ENCODE measurements at places on chromosomes 7 and 10. TPM values are rescaled to one million over a fixed set of nuclear protein-coding genes. Genes with fewer than 3 reads are reported as not detected.

CHAT gene
- total RNA-seq, result not detected

TMEM270 gene
- total RNA-seq, result not detected

PDAP1 gene
- 29.8 TPM for total RNA-seq

PLPP4 gene
- total RNA-seq, result under 0.01 TPM

IFIT1B gene
- under 0.01 TPM for total RNA-seq

COL13A1 gene
- 9.3 TPM for total RNA-seq

TRPV5 gene
- total RNA-seq, result not detected

HABP2 gene
- total RNA-seq, result not detected

Data from bronchial smooth muscle cell (primary cell).